A172 (cell line): ENCODE measurements at places on chromosomes 5 and 9. TPM values are rescaled to one million over a fixed set of nuclear protein-coding genes. Genes with fewer than 3 reads are reported as not detected.
A peak's percentile ranks its signal among the peaks of the same experiment; 100 is the strongest.

- no peak for DNase-seq
Observed at GRCh38 chr5:104708027-104708426, 1145.4 kb upstream of the NUDT12 start.

- no peak for DNase-seq
Observed at GRCh38 chr5:138606378-138607064, 31.3 kb upstream of the HSPA9 start.

DNA sequence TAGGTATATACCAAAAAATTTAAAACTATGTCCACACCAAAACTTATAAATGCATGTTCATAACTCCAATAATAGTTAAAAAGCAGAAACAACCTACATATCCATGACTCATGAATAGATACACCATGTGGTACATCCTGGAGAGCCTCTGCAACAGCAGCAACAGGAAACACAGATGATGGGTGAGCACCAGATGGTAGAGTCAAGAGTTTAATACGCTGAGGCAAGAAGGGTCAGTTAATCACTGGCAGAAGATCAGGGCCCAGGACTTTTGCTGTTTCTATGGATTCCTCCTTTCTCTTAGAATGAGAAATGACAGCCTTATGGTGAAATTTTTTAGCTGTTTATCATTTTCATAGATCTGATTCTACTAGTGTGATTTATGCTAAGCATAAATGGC is 351.8 kb upstream of the ADAMTSL1 start:
- peak; percentile 20 for DNase-seq

BNC2 gene
- 9.9 and 10.9 TPM in 2 replicates for total RNA-seq

NUDT12 gene
- 18.5 and 27.8 TPM in 2 replicates for total RNA-seq

DNA sequence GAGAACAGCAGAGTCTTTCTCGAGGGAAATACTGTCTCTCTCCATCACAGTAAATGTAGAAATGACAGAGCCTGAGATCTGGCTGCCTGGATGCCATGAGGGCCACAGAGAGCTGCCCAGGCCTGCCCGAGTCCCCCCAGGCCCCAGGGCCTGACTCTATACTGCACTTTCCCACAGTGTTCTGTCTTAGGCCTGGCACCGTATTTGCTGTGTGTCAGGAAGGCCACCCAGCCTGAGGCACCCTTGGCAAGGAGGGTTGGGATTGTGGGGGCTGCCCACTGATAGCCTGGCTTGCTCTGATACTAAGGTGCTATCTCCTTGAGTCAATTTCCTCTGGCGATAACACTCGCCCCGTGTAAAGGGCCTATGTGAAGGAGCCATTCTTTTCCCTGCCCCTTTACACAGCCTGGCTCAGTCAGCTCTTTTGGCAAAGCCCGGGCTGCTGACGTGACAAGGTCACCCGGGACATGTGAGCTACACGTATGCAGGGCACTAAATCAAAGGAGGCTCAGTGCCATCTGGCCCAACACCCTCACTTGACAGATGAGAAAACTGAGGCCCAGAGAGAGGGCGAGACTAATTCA is 630.1 kb upstream of the KLF4 start:
- DNase-seq, result no peak

- DNase-seq, result no peak
Observed at GRCh38 chr5:51651476-51651875, 268.2 kb downstream of the ISL1 start.

- no peak for DNase-seq
Observed at GRCh38 chr5:143605403-143606005, 202.0 kb upstream of the NR3C1 start.

EQTN gene
- total RNA-seq, result not detected in 2 replicates

DNA sequence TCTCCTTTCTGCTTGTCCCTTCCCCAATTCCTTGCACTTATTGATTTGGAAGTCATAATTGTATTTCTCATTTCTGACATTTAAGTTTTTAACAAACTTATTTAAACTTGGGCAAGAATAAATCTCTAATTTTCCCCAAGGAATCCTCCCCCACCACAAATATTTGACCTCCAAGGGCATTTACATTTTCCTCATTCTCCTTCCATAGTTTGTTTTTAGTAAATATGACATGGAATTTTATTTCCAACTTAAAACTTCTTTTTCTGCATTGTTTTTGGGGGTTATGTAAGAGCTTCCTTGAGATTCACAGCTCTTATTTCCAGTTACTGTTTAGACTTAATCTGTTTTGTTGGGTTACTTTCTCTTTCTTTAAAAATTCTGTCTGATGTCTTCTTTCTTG is 64.9 kb downstream of the ZNF618 start:
- DNase-seq, result no peak

ARHGEF39 gene
- total RNA-seq, result 2.5 and 3.6 TPM in 2 replicates

DNA sequence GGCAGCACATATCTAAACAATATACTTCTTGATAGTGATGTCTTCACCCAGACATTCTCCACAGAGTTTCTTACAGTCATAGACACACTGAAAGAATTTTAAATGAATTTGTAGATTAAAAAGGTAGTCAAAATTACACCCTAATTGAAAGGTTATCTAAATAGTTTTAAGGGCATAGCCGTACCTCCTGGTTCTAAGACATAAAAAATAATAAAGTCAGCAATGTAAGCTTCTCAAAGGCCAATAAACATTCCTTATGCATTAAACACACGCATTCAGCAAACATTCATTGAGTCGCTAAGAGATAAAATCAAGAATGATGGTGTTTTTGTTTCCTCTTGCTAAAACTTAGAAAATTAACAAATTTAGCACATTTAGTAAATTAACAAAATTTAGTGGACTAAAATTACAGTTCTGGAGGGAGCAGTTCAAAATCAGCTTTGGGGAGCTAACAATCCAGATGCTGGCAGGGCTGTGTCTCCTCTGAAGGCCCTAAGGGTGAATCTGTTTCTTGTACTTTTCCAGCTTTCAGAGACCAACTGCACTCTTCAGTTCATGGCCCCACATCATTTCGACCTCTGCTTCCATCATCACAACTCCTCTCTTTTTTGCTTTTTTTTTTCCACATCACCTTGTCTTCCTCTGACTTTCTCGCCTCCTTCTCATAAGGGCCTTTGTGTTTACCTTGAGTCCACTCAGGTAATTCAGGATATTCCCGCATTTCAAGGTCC is 516.5 kb downstream of the DNAH5 start:
- DNase-seq, result peak; percentile 1

DNA sequence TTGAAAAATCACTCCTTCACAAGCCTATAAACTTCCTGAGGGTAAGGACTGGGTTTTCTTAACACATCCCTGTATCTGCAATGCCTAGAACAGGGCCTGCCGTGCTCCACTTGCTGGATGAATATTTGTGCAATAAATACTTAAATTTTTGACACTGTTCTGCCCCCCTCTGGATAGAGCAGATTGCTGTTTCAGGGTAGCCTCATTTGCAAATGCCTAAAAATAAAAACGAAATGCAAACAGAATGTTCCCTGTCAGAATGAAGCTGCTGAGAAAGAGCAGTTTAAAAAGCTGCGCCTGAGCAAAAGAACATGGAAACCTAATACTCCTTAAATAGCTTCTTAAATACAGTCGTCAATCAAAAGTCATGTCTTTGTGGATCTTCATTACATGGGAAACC is 385.3 kb downstream of the PRELID2 start:
- DNase-seq, result no peak

IRF1 gene
- total RNA-seq, result 4.0 and 9.1 TPM in 2 replicates

JAKMIP2 gene
- total RNA-seq, result 12.5 and 15.6 TPM in 2 replicates

DNA sequence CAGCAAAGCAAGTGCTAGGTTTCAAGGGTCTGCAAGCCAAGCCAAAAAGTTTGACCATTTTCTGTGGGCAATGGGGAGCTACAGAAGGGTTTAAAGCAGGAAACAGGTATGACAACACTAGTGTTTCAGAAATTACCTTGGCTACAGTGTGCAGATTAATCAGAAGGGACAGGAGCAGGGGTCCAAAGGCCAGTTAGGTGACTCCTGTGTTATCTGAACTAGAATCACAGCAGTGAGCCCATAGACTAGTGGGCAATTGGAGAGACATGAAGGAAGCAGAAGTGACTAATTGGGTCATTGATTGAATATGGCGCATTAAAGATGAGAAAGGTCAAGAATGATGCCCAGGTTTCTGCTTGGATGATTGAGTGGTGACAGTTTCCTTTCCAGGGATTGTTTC is 41.4 kb upstream of the TGFBR1 start:
- no peak for DNase-seq

DNA sequence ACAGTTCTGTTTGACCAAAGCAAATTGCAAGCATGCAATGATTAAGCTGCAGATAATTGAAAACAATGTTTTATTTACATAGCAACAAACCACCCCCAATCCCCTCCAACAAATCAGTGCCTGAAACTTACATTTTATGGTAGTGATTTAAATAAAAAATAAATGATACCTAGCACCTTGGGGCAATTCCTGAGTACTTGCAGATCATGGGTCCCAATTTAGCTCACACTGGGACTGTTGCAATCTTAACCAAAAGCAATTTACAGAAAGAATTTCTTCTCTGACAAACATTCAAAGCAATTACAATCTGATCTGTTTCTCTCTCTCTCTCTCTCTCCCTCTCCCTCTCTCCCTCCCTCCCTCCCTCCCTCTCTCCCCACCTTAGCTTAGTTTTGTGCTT is 345.7 kb upstream of the PCSK5 start:
- DNase-seq, result no peak

RLN2 gene
- not detected in 2 replicates for total RNA-seq

GRCh38 chr5:132850066-132850465 is 16.2 kb downstream of the GDF9 start:
- DNase-seq, result no peak

DNA sequence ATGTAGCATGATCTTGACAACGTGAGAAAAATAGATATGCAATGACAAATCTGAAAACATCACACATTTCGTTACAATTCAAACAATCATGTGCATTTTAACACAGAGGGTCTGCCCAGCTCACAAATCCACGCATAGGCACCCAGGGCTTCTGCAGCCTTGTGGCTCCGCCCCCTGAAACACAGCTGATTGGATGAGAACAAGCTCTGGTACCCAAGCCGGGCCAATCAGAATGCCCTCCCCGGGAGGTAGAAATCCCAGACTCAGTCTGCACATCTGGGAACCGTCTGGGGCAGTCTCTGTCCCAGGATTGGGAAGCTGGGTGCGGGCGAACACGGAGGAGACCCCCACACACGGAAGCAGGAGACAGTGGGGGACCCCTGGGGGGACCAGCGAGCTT is 137.5 kb downstream of the GAPVD1 start:
- DNase-seq, result no peak

FXN gene
- 12.6 and 15.7 TPM in 2 replicates for total RNA-seq

- DNase-seq, result no peak
Observed at GRCh38 chr5:60076746-60077145, 183.2 kb upstream of the PDE4D start.

GRCh38 chr5:168443533-168443932 is 42.7 kb upstream of the RARS1 start:
- no peak for DNase-seq

DNA sequence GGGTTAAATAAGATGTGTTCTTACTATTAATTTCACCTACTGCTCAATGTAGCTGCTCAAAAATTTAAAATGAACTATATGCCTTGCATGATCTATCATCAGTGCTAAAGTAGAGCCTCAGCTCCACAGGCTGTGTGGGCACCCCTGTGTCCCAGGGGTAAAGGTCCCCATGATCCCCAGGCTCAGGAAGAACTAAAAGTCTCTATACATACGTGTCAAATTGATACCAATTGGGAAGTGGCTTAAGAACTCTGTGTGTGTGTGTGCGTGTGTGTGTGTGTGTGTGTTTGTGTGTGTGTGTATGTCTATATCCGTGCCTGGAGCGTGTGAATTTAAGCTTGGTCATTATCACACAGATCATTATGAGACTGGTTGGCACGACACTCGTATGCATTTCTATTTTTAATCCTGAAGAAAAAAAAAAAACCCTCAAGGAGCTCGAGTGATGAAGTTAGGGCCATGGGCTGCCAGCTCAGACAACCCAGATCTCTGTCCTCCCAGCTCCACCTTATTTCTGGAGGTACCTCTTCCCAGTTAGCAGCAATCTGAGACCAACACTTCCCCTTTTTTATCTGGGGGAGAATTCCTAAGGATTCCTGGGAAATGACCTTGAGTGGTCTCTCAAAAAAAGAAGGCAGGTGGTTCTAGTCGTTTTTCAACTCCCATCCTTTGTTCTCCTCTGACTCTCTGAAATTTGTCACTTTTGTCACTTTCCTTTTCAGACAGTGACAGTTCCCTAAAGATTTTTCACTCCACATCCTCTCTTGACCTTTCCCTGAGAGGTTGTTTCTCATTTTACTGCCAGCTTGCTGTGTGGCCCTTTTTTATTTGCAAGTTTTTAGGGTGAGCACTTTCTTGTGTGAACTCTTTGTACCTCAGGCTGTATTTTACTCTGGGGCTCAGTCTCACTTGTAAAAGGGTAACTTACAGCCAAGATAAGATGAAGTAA is 45.7 kb upstream of the CTXN3 start:
- no peak for DNase-seq

ANKDD1B gene
- total RNA-seq, result not detected in 2 replicates

POLE3 gene
- total RNA-seq, result 87.5 and 104 TPM in 2 replicates

DNA sequence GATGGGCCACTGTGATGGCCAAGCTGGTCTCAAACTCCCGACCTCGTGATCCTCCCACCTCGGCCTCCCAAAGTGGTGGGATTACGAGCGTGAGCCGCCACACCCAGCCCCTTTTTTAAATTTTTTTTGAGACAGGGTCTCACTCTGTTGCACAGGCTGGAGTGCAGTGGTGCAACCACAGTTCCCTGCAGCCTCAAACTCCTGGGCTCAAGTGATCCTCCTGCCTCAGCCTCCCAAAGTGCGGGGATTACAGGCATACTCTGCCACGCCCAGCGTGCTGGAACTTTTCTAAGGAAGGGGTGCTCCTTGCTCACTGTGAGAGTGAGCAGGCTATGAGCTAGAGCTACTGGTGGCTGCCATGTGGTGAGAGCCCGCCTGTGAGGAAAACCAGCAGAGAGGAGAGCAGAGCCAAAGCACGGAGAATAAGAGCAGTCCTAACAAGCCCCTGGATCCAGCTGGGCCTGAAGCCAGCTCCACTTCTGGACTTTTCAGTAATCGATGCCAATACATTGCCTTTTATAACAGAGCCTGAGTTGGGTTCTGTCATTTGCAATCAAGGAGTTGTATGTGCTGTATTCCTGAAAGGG is 75.5 kb upstream of the UNC5A start:
- no peak for DNase-seq

GRCh38 chr9:122217640-122218039 is 11.1 kb downstream of the LHX6 start:
- no peak for DNase-seq

- DNase-seq, result no peak
Observed at GRCh38 chr5:143229896-143230675, 173.4 kb downstream of the NR3C1 start.

GRCh38 chr9:35520364-35520710 is 30.4 kb downstream of the RUSC2 start:
- DNase-seq, result no peak

HSPB3 gene
- total RNA-seq, result 1.7 and 2.4 TPM in 2 replicates
